ENCODE measurements at places on chromosomes 4 and X.

- DNase-seq: no peak
These were observed 211.7 kb downstream of the SLC4A4 start for GRCh38 chr4:71550220-71551165.

- DNase-seq: no peak
These were observed 12.3 kb upstream of the XPNPEP2 start for GRCh38 chrX:129726307-129727111.

DNA sequence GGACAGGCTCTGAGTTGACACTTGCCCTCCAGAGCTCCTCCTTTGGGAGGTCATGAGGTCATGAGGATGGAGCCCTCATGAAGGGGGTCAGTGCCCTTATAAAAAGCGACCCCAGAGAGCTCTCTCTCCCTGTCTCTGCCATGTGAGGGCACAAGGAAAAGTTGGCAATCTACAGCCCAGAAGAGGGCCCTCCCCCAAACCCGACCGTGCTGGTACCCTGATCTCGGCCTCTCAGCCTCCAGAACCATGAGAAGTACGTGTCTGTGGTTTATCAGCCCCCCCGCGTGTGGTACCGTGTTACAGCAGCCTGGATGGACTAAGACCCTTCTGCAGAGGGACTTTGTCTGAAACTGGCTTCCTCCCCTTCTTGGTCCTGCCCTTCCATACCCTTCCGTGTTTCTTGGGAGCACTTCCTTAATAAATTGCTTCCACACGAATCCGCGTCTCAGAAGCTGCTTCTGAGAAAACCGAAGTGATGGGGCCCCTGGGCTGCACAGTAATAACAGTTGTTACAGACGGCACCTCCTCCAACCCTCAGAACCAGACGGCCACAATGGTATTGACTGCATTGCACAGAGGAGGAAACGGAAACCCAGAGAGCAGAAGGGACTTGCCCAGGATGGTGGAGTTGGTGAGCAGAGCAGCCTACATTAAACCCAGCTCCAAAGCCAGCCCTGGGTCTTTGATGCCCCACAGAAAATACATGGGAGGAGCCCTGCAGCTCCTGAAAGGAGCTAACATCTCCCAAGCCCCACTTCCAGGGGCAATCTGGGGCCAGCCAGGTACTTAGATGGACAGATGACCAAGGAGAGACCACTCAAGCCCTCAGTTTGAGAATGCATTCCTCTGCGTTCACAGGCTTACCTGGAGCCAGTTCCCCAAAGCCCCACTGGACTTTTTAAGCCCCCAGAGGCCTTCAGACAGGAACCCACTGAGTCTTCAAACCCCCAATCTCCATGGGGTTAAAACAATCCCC is 242.7 kb downstream of the BCOR start:
- peak; percentile 50 for DNase-seq

DNA sequence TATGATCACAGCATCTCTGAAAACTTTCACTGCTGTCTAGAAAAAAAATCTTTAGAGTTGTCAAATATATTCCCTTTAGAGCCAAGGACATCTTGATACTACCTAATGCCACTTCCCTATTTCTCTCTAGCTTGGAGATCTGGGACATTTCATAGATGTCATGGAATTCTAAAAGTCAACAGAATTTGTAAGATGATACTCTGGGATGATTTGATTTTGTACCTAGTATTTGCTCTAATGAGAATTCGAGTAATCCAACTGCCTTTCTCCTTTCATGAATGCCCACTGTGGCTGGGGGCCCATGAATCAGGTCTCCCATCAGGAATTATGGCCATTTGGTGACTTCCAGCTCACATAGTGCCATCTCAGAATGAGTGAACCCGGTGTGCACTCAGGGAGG is 73.2 kb downstream of the NHS start:
- DNase-seq: no peak

DNA sequence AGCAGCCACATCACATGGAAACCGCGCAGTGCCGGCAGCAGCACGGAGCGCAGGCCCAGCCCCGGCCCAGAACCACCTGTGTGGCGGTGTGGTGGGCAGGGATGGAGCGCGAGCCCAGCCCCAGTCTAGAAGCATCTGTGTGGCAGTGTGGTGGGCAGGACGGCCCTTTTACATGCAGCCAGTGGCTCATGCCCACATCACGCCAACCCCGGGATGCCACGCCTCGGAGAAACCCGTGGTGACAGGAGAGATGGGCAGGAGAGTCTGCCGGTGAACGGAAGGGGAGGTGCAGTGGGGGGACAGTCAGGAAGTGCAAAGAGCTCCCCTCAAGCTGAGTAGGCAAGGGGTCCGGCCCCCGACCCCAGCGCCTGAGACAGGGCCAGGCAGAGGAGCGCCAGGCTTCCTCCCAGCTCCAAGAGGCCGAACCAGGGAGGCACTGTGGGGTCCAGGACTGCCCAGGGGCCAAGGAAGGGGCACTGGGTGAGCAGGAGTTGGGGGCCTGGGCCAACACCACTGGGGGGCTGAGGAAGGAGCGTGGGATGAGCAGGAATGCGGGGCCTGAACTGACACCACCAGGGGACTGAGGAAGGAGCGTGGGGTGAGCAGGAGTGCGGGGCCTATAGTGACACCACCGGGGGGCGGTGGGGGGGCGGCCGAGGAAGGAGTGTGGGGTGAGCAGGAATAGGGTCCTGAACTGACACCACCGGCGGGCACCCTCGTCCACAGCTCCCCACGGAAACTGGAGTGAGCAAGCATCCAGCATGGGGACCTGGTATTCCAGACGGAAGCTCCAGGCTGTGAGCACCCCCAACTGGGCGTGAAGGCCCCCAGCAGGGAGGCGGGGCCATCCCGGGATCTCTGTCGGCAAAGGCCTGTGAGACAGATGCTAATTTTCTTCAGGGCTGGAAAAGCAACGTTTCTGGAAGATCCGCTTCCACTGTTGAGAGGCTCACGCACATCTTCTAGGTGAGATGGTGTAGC is 28.8 kb downstream of the GAK start:
- DNase-seq: no peak

- no peak for DNase-seq
These were observed 350.9 kb downstream of the RPA4 start for GRCh38 chrX:97234471-97235081.

DNA sequence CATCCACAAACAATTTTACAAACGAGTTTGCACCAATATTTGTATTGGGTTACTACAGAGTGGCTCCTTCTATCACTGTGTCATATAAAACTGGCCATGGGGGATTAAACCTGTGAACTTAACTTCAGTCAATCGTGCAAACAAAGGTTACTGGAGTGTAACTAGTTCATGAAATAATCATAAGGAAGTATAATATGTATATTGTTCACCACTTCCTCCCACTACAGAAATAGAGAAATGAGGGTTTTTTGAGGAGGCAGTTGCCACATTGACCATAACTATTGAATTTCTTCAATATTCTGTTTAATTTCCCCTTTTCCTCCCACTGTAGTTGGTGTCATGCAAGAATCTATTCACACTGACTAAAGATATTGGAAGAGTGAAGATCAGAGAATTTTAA is at the start of gene GPR82:
Gene GPR82, plus strand, starts transcription at position 356 of the 400 bp plus-strand sequence. CDS start 2,846 bp downstream, outside the sequence.
- DNase-seq: no peak

DNA sequence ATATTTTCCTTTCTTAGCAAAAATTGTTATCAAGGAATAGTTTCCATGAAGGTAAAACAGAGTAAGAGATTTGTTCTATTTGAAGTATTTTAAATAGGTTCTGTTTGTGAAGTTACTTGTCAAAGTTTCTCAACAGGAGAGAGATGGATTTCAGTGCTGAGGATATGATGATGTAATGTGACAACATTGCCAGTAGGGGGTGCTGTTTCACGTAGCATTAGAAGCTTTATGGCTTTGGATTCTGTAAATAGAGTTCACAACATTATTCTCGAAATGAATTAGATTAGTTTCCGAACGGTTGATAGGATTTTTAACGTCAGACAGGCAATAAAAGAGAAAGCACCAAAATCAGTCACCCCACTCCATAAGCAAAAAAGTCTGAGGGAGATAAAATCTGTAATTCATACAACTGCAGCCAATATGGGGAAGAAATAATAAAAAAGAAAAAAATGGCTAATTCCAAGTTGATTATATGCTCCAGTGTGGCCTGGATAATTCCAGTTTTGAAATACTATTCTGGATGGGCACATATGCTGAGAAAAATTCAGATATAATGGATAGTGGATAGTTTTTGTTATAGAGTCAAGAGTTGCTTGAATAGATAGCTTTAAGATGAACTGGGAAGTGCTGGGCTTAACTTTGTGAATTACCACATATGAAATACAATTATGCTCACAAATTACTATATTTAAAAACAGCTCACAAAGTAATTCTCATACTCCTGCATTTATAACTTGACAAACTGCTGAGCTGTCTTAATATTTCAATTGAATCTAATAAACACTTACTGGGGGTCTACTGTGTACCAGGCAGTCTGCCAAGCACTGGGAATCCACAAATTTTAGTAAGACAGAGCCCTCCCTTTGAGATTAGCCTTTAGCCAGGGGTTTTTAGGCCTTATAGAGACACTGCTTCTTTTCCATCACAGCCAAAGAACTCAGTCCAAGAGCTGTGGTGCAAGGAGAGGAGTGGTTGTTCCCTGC is 109.1 kb downstream of the GPAT3 start:
- DNase-seq: no peak

- DNase-seq: no peak
These were observed 45.1 kb downstream of the TBC1D9 start for GRCh38 chr4:140710908-140711622.

GRCh38 chr4:54783402-54784110 is 125.8 kb downstream of the KIT start:
- no peak for DNase-seq

DNA sequence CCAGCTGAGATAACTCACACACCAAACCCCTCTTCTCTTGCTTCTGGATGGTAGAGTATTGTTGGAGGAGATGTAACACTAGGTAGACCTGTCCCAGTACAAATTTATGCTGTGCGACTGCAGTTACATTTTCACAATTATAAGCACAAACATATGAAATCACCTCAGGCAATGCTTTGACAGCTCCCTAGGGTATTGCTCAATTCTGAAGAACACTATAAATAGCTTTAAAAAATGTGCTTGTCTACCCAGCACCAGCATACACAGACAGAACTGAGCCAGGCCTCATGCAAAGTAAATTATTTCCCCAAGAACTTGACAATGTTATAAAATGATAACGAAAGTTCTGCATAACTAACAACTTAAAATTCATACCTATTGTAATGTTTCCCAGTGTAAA is 1999.1 kb upstream of the ADGRL3 start:
- no peak for DNase-seq

- no peak for DNase-seq
These were observed 126.0 kb downstream of the GRIA3 start for GRCh38 chrX:123310112-123310511.

DNA sequence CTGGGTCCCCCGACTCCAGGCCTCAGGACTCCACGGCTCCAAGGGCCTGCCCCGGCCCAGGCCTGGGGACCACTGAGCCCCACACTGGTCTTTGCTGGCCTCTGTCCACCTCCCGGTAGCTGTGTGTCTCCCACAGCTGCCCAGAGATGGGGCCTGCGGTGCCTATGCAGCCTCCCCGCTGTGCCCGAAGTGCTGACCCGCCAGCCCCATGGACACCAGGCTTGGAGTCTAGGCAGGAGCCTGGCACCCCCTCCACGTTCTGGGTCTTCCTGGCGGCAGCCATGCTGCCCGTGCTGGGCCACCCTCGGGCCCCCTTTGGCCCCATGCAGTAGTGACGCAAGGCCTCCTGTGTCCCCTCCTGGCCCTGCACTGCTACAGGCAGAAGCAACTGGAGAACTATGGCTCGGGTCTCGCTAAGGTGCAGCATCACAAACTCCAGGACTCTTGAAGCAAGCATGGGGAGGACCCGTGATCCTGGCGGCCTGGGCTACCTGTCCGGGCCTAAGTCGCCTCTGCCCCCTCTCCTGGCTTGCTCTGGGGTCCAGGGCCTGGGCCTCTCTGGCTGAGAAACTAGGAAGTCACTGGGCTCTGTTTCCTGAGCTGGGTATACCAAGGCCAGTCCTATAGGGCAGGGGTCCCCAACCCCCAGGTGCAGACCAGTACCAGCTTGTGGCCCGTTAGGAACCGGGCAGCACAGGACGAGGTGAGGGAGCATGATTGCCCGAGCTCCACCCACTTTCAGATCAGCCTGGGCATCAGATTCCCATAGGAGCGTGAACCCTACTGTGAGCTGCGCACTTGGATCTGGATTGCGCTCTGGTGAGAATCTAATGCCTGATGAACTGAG is 917 bp downstream of the MYL5 start:
- DNase-seq: no peak

- no peak for DNase-seq
These were observed 5.3 kb upstream of the PALLD start for GRCh38 chr4:168491563-168491962.

- no peak for DNase-seq
These were observed 1.3 kb upstream of the ZNF732 start for GRCh38 chr4:306551-306961.

DNA sequence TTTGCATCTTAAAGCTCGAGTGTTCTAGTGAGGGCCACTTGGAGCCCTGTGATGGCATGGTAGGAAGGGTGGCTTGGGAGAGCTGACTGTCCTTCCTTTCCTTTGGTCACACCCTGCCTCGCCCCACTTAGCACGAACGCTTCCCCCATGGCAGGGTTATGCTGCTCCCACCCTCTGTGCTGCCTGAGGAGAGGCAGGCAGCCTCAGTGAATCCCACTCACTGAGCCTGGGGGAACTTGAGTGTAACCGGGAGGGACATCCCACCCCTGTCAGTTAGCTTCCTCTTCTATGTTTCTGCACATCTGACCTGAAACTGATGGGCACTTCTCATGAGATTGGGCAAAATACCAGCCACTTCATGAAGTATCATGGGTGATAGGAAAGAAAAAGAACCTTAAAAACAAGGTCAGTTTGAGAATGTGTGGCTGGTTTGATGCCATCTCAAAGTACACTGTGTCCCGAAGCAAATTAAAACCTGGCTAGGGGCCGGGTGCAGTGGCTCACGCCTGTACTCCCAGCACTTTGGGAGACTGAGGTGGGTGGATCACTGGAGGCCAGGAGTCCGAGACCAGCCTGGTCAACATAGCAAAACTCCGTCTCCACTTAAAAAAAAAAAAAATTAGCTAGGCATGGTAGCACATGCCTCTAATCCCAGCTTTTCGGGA is 10.1 kb downstream of the TKTL1 start:
- DNase-seq: no peak

DNA sequence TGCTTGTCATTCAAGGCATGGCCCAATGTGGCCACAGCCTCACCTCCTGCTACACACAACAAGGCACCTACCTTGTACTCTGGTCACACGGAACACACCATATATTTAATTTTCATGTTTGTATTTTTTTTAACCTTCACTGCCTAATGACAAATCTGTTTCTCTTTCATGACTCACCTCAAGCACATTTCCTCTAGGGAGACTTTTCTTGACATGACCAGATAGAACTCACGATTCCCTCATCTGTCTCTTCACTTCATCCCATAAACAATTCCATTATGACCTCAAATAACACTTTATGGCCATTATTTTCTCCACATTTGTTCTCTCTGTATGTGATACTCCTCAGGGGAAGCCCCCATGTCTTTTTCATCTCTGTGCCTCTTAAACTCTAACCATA is 11.1 kb downstream of the DRP2 start:
- no peak for DNase-seq

DNA sequence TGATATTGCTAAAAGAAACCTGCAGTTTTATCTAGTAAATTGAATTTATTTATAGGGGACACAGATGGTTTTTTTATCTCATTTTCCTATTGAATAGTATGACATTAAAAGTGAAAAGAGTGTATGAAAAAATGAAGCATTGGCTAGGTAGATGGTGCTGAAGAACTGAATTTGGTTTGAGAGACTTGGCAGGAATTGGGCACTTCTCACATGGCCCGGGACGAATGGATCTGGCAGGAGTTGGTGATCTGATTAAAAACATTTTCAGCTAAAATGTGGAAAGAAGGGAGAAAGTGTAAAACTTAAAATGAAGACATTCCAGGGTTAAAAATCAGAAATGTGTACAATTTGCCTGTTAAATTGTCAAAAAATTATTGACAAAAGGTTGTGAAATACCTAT is 1088.5 kb upstream of the PABPC4L start:
- no peak for DNase-seq
